Smooth muscle cell of the brain vasculature (primary cell): ENCODE measurements at places on chromosomes 5 and 9.

- DNase-seq, result no peak
These were observed 59.2 kb downstream of the MEGF9 start for GRCh38 chr9:120655005-120655622.

- no peak for DNase-seq
These were observed 708.1 kb upstream of the RGMB start for GRCh38 chr5:98065261-98065909.

- no peak for DNase-seq
These were observed 694 bp downstream of the RMI1 start for GRCh38 chr9:83981126-83981871.

GRCh38 chr9:128927731-128928411 is 7.1 kb downstream of the PHYHD1 start:
- DNase-seq, result no peak

DNA sequence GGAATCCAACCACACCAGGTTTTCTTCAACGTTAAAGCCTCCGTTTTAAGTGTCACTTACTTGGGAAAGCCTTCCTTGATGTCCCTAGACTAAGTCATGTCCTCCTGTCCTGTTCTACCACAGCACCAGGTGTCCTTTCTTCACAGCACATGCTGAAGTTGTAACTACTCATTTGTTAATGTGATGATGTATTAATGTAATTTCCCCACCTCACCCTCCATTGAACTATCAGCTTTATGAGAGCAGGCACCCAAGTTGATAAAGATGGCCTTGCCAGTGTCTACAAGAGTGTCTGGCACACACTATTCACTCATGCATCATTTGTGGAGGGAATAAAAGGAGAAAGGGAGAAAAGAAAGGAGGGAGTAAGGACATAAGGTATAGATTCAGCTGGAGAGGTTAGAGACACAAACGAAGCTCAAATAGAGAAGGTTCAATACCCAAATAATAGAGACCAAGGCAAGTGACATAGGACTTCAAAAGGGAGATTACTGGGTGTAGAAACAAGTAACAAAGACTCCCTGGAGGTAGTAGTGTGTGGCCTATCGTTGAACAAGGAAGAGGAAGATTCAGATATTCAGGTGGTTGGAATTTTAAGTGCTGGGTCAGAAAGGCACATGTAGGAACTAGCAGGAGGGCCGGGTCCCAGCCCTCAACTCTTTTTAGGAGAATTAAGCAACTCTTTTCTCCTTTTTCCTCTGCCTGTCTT is 6.6 kb downstream of the ITK start:
- DNase-seq, result no peak

- no peak for DNase-seq
These were observed 206.8 kb upstream of the SLC24A2 start for GRCh38 chr9:19995619-19996018.
